ENCODE measurements at places on chromosomes 1 and 21.

GRCh38 chr1:19654886-19655717, 9.6 kb upstream of the HTR6 start:
- DNase-seq: no peak

GRCh38 chr1:185807275-185807674, 73.1 kb downstream of the HMCN1 start:
- DNase-seq: no peak

DNA sequence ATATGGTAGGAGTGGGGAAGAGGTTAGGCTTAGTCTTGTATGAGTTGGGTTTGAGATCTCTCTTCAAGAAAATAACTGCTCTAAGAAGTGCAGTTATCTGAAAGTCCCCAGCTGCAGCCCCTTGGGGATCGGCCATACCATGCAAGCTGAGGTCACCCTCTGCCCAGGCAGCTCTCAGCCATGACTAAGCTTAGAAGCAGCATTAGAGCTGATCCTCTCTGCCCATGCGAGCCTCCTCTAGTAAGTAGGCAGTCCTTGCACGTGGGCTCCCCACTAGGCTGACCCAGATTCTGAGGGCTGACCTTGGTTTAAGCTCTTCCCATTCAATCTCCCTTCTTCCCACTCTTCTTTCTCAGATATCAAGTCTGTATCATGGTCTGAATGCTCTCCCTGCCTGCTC, 121.0 kb upstream of the UBE2U start:
- no peak for DNase-seq

GRCh38 chr1:153550827-153551500, 1.9 kb upstream of the S100A3 start:
- no peak for DNase-seq

- DNase-seq: no peak
Measured at GRCh38 chr1:20168564-20169491, 17.1 kb upstream of the UBXN10 start.

- no peak for DNase-seq
Measured at GRCh38 chr1:214451596-214451995, 99.8 kb downstream of the PTPN14 start.

GRCh38 chr1:235331401-235331800, 3.0 kb downstream of the GGPS1 start:
- DNase-seq: no peak

DNA sequence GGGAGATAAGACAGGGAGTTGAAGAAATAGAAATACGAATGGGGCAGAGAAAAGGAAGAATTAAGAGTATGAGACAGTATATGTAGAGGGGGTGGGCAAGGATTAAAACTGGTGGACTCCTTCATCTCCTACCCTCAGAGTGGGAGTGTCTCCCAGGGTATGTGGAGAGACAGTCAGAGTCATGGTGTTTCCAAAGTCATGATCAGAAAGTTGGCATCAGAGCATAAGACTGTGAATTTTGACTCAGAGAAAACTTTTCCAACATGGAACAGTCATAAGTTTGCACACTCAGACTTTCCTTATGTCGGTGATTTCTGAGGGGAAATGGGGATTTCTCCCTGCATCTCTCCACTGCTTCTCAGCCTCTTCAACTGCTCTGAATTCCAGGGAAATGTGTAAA, 2.4 kb downstream of the CD84 start:
- no peak for DNase-seq

GRCh38 chr1:224558904-224559303, 57.2 kb upstream of the CNIH3 start:
- no peak for DNase-seq

- no peak for DNase-seq
Measured at GRCh38 chr1:23673086-23673813, 18.4 kb upstream of the RPL11 start.

GRCh38 chr1:8122477-8123407, 96.6 kb upstream of the ERRFI1 start:
- no peak for DNase-seq

- DNase-seq: no peak
Measured at GRCh38 chr1:94726981-94727685, 93.0 kb upstream of the SLC44A3 start.

GRCh38 chr1:156898161-156898566, 4.6 kb downstream of the PEAR1 start:
- no peak for DNase-seq

GRCh38 chr1:226060427-226060826, 2.1 kb upstream of the H3-3A start:
- no peak for DNase-seq

DNA sequence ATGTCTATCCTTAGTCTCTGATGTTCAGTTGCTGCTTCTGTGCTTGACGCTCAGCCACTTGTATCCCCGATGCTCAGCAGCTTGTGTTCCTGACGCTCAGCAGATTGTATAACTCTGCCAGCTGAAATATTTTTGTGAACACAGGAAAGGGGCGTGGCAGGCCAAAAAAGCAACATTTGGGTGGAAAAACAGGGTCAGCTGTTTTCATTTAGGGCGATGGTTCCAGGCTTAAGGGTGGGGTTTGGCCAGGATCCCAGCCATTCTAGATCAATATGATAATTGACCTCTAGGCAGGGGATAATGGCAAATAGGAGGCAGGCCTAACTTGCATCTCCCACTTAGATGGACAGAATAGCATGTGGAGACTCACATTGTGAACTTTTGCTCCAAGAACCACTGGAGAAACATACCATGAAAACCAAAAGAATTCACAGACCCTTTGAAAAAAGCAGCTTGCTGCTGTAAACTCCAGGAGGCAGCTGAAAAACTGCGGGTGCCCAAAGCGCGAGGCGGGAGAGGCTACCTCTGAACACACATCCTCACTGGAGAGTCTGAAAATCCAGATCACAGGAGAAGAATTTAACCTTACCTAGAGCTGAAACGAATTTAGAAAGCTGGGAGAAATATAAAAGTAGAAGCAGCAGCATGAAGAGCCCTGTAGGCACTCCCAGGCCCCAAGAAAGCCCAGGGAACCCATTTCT, 58.3 kb downstream of the ZNF648 start:
- no peak for DNase-seq

DNA sequence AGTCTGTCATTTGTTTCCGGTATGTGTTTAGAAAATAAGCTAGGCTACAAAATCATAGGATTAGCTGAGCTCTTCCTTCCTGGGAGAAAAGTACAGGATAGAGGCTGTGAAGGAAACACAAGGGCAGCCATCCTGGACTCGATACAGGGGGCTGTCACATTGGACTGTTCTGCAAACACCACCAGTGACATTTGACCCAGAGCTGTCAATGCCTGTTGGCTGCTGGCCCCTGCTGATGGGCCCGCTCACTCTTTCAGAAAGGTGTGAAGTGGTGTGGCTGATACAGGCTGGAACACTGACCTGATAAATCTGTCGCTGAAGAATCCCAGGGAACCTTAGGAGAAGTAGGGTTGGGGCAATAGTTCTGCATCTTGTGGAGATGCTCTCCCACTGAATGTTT, 183.1 kb downstream of the RHOU start:
- no peak for DNase-seq

DNA sequence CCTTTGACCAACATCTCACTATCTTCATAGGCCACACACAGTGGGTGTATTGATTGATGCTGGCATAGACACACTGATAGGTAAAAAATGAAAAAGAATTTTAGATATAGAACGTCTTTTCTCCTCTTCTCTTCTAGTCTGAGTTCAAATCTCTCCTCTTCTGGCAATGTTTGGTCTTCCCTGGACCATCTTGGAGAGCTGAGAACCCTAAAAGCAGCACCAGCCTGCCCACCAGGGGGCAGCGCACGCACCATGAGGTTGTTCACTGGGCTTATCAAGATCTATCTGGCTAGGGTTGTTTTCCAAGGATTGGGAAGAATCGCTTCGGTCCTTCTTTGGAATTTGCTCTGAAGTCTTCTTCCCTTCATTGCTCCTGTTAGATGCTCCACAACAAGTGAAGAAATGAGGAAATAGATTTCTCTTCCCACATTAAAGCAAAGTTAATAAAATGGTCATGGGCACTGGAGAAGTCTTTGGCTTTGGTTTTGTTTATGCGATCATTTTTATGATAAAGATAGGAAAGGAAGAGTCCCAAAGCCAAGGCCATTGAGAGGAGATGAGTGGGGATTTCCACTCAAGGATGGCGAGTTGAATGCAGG, 104.0 kb upstream of the OLIG2 start:
- no peak for DNase-seq

DNA sequence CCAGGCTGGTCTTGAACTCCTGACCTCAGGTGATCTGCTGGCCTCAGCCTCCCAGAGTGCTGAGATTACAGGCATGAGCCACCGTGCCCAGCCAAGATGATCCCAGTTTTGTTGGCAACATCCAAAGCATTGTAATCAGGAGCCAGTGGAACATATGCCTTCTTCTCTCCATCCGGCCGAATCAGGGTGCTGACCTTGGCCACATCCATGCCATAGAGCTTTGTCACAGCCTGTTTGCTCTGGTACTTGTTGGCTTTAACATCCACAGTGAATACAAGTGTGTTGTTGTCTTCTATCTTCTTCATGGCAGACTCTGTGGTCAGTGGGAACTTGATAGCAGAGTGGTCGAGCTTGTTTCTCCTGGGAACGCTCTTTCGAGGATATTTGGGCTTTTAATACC, 17.1 kb downstream of the TNFRSF8 start:
- no peak for DNase-seq

GRCh38 chr1:155858800-155859233, 550 bp upstream of the SYT11 start:
- no peak for DNase-seq

DNA sequence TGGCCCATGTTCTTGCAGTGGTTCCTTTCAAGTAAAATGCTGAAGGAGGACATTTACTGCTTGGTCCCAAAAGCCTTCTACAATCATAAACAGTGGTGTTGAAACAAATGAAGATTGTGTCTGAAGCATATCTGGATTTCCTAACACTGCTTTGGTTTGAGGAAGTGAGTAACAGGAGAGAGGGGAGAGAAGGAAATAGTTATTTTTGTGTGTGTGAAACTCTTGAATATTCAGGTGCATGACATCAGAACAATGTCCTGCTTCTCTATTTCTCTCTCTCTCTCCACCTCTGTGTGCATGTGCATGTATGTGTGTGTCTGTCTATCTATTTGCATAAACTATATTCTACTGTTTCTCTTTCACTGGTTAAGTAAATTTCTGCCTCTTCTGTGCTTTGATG, 61.4 kb upstream of the TNFSF18 start:
- no peak for DNase-seq

DNA sequence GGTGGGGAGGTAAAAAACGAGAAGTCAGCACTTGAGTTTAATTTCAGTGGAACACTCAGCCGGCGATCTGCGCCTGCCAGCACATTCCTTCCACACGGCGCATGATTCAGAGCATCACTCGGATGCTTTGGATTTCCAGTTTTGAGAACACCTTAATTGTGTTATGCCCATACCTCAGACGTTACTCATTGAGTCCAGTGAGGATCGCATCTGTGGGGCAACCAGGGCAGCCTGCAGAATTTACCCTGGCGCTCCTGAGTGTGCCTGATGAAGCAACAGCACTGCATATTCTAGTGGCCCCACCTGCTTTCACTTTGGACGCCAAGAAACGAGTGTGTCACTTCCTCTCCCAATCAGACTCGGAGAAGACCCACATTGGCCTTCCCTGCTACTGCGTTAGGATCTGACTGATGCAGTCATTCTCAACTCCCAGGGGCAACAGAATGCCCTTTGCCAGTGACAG, 19.9 kb downstream of the FAM89A start:
- no peak for DNase-seq

DNA sequence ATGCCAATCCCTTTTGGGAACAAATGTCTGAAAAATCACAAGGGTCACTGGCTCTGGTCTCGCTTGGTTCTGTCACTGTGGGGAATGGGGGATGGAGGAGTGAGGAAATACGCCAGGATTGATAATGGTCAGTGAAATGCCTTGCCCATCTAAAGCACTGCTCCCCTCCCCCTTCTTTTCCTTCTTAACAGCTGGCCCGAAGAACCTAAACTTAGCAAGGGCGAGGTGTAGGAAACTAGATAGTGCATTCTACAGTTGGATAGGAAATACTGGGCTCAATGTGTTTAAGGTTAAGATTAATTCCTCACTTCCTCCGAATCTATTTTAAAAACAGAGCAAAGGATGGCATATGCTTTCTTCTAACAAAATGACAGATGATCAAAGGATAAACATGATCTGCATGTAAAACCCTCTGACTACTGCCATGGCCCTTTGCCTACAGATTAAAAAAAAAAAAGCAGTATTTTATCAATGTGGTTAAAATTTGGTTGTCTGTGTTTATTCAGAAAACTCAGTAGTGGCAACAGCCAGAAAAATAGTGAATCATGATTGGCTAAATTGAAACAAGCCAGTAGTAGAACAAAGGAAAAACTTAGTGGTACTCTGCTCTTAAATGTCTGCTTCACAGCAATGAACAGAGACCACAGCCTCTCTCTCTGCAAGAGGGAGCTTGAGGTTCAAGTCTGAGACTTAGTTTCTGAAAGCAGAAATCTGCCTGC, 86.1 kb upstream of the VAV3 start:
- DNase-seq: no peak

- DNase-seq: no peak
Measured at GRCh38 chr1:232788235-232788872, 16.9 kb upstream of the MAP10 start.

- no peak for DNase-seq
Measured at GRCh38 chr1:206744683-206745082, 25.9 kb upstream of the IL19 start.

DNA sequence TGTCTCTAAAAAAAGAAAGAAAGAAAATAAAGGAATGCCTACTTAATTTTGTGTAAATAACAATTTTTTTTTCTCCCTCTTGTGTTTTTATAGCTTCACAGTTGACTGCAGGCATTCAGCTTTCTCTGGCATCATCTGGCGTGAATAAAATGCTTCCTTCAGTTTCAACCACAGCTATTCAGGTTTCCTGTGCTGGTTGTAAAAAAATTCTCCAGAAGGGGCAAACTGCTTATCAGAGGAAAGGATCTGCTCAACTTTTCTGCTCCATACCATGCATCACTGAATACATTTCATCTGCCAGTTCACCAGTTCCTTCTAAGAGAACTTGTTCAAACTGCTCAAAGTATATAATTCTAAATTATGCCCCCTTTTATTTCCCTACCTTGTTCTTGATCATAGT, 18.0 kb downstream of the ZMYM1 start:
- DNase-seq: no peak

GRCh38 chr1:230255116-230255515, 171.0 kb downstream of the PGBD5 start:
- no peak for DNase-seq

GRCh38 chr1:44939061-44939460, 47.3 kb downstream of the EIF2B3 start:
- DNase-seq: no peak

DNA sequence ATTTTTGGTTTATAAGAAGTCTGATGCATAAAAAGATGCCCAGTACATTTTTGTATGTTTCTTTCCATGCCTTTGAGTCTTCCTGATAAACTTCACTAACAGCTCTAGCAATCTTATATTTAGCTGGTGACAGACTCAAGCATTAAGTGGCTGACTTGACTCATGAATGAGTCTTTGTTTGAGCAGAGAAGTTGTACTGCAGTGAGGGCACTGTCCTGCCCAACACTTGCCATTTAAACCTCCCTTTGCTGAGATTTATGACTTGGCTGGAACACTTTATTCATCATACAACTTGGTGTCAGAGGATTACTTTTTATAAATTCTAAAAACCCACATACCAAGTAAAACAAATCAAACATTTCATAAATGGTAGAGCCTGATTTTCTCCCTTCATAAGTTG, 14.6 kb upstream of the CAMSAP2 start:
- DNase-seq: no peak

- DNase-seq: no peak
Measured at GRCh38 chr1:35215346-35215745, 22.4 kb upstream of the SFPQ start.

Data from activated T-helper 1 cell treated with Interleukin-2 at 50 U/mL for 16 hours (primary cell).